Activated CD8-positive, alpha-beta memory T cell treated with anti-CD3 and anti-CD28 coated beads for 4 hours (primary cell): ENCODE measurements at places on chromosomes 5 and 9.
A peak's percentile ranks its signal among the peaks of the same experiment; 100 is the strongest.

- no peak for DNase-seq
These were observed 77.5 kb downstream of the ZSWIM6 start for GRCh38 chr5:61409568-61409967.

DNA sequence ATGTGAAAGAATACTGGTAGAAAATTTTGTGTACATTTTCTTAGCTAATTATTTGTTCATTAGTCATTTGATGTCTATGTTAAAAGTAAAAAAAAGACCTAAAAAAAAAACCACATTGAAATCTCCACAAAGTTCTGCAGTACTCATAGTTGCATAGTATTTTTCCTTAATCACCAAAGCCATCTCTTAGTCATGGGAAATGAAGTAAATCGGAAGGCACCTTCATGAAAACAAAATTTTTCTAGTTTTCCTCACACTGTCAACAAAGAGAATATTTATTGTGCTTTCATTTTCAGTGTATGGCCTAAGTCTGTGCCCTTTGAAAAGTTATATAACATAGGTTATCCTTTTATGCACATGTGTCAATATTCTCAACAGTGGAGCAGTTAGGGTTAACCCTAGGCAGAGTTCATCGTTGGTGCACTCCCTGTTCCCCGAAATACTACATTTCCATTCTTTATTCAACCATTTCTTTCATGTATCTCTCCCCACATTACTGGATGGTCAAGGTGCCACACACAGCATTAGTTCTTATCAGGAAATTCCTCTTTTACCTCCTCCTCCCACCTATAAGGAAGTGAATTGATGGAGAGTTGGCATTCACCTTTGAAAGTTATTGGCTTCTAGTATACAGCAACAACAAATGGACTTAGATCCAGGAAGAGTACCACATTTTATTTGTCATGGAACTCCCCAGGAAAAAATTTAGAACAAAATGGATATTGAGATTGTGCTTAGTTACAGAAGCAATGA lies 93.1 kb downstream of the NUDT12 start:
- DNase-seq: no peak

DNA sequence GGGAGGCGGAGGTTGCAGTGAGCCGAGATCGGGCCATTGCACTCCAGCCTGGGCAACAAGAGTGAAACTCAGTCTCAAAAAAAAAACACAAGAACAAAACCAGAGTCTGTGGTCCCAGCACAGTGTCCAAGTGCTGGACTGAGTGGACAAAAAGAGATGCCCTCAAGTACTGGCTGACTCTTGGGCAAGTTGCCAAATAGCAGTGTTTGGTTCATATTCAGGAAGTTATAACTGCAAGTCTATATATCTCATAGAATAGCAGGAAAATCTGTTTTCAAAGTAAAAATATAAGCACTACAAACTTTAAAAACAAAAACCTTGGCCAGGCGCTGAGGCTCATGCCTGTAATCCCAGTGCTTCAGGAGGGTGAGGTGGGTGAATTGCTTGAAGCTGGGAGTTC lies 7.3 kb downstream of the HABP4 start:
- no peak for DNase-seq

DNA sequence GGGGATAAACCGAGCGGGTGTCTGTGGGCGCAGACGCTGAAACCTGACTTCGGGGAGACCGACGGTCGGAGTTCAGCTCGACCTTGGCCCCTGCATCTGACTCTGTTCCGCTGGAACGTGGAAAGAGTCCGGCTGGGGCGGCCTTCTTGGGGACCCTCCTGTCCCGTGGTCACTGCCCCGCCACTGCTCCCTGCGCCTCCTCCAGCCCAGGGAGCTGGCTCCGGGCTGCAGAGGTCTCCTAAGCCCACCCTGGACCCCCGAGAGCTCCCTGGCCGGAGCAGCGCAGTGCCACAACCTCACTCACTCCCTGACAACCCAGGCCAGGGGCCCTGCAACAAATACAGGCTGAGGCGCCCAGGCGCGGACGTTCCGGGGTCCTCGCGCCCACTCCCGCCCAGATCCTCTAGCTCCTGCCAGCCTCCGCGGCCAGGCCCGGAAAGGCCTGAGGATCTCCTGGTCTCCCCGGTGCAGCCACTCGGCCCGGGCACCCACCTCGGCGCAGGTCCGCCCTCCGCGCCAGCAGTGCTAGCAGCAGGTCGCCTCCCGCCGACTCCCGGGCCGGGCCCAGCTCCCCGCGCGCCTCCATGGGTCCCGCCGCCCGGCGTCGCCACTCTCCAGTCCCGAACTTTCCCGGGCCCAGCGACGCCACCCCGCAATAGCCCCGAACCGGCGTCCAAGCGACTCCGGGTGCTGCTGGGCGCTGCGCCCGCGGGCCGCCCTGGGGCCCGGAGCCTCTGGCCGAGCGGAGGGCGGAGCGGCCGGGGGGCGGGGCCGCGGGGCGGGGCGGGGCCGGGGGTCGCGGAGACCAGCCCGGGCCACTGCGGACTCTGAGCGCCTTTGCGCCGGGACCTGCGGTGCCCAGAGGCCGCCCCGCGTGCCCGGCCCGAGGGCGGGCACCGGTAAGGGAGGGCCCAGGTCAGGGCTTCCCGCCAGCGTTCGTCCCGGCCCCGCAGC lies 2.2 kb downstream of the LHX3 start:
- no peak for DNase-seq

DNA sequence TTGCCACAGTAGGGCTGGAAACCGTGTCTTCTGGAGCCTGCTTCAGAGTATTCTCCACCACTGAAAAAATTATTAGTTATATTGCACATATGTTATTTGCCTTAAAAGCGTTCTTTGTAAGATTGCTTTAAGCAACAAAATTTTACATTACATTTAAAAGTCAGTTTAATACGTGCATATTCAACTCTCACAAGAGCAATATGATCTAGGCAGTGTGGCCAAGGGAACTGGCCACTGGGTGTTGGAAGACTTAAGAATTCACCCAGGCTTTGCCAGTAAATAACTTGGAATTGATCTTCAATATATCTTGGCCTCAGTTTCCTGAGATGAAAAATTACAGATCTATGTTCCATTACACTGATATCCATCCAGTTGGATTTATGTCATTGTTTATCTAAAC lies 694.4 kb downstream of the EFNA5 start:
- no peak for DNase-seq

DNA sequence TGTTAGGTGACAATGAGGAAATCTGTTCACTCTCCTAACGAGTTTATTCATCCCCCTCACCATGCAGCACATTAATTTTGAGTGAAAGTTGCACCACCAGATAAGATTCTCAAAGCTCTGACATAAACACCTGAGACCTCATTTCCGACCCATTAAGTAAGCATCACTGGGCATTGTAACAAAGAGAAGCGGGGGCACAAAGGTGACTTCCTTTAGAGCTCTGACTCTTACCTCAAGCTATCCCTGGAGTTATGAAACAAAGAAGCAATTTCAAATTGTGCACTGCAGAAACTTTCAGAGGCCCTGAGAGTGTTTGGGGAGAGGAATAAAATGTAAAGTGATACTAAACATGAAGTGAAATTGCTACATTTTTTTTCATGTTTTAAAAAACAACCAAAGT lies 29.5 kb downstream of the C5orf15 start:
- DNase-seq: no peak

DNA sequence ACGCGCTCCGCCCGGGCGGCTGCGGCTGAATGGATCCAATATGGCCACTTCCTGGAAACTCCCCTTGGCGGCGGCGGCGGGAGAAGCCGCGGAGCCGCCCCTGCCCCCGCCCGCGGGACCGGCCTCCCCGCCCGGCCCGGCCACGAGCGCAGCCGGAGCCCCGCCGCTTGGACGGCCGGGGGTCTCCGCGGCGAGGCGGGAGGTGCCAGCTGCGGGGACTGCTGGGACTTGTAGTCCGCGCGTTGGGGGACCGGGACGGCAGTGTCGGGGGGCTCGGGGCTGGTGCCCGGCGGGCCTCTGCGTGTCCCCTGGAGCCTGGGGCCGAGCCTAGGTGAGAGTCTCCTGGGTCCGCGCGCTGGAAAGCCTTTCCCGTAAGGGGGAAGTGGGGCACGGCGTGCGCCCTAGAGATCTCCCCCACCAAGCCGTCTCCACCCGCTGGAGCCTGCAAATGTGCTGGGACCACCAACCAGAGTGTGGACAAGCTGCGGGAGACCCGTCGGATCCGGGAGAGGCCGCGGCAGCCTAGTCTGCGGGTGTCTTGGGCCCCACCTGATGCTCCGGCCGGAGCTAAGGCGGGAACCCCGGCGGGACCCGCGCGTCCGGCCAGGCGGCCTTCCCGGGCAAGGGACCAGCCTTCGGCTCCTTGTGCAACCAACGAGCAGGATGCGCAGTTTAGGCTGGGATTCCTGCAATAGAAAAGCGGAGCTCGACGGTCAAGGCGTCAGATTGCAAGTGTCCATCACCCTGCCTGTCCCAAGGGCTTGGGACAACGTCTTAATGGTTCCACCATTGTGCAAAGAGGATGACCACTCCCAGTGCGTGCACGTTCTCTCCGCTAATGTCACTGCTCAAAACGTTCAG lies at the start of gene SEPTIN8:
Gene SEPTIN8, minus strand, starts transcription at position 31 of the 861 bp plus-strand sequence. CDS start 102 bp downstream, outside the sequence.
- DNase-seq: peak; percentile 4

GRCh38 chr5:68449380-68449779 lies 233.8 kb downstream of the PIK3R1 start:
- no peak for DNase-seq

DNA sequence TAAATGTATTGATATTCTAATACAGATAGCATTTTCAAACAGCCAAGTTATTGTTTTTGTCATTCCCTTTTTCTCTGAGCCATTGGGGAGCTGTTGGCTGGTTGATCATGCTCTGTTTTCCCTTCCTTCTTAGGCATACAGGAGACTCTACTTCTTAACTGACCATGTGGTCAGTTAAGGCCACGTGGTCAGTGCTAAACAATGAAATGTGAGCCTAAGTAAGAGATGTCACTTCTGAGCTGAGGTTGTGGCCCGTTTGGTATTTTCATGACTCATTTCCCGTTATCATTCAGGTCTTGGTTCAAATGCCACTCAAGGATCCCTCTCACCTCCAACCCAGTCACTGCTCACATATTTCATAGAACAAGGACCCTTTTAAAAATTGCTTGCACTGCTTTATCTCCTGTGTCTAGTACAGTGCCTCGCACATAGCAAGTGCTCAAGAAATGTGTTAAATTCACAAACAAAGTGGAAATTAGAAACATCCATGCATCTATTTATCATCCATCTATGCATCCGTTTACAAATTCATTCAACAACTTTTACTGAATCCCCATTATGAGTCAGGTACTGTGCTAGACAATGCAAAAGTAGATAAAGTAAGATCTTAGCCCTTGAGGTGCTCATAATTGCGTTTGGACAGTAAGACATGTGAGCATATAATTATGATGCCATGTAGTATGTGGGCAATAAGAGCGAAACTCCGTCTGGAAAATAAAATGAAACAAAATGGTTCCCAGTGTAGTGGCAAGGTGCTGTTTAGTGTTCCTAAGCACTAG lies 50.7 kb downstream of the ARRDC3 start:
- no peak for DNase-seq

DNA sequence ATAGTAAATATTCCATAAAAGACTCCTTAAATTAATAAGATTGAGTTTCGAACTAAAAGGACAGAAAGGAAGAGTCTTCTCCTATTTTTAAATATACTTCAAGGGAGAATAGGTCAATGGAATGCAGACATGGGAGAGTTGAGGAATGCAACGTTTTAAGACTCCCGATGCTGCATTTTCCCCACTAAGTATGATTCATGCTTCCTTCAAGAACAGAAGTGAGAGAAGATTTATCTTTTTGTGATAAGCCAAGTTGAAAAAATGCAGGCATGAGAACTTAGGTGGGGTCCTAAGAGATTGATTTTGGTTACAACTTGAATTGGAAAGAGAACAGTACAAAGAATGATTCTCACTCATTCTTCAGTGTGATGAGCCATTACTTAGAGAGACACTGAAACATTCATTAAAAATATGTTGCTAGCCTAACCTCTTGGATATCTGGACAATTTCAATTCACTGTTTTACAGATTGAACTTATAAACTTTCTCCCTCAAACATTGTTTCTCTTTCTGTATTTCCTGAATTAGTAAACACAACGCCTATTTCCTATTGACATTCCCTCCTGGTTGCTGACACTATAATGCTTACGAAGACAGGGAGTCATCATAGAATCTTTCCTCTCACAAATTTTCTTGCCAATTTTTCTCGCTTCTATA lies 1666.1 kb upstream of the WWC1 start:
- no peak for DNase-seq

- no peak for DNase-seq
These were observed 21.8 kb downstream of the WHRN start for GRCh38 chr9:114483499-114483898.
